ENCODE measurements at places on chromosomes 1 and 21.

- DNase-seq: no peak
Observed at GRCh38 chr1:174013864-174014418, 8.2 kb downstream of the RC3H1 start.

- no peak for DNase-seq
Observed at GRCh38 chr1:79847700-79848099, 841.2 kb upstream of the ADGRL4 start.

GRCh38 chr1:182244451-182244850 lies 147.1 kb downstream of the GLUL start:
- DNase-seq: no peak

GRCh38 chr1:236701782-236702181 lies 15.5 kb downstream of the ACTN2 start:
- DNase-seq: no peak

DNA sequence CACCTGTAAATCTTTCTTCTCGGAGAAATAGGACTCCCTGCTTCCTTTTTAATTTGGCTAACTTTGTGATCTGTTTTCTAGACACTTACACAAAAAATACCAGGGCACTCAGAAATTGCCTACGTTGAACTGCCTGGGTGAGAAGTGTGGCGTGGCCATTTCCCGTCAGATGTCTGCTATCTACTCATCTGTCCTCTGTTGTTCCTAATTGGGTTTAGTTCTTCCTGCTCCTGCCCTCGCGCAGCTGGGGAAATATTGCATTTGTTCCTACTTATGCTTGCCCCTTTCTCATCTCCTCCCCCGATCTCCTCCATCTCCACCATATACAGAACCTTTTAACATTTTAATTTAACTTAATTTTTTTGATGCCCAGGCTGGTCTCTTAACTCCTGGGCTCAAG lies 55.1 kb downstream of the CD58 start:
- no peak for DNase-seq
